NCI-H510A (cell line): ENCODE measurements at places on chromosomes 3 and 15.
A peak's percentile ranks its signal among the peaks of the same experiment; 100 is the strongest.

DNA sequence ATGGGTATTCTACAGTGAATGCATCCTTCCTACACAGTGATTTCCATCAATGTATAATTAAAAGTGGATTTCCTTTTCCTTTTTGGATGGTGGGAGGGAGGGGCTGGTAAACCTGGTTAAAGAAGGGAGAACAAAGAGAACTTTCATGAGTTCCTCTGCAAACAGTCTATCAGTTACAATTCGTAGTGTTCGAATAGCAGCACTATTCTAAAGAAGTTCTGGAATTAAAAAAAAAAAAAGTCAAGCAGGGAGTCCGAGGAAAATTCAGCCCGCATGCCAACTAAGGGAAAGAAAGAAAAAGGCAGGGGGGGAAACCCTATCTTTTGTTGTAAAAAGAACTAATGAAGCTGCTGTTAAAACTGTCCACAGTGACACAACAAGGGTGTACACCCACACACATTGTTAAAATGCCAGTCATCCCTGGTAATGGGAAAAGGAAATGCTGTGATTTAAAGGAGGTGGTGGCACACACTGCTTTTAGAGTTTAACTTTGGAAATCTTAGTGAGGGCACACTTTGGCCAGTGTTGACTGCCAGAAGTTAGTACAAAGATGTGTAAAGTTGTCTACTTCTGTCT, 521.2 kb downstream of the ZIC1 start:
- DNase-seq: no peak

DNA sequence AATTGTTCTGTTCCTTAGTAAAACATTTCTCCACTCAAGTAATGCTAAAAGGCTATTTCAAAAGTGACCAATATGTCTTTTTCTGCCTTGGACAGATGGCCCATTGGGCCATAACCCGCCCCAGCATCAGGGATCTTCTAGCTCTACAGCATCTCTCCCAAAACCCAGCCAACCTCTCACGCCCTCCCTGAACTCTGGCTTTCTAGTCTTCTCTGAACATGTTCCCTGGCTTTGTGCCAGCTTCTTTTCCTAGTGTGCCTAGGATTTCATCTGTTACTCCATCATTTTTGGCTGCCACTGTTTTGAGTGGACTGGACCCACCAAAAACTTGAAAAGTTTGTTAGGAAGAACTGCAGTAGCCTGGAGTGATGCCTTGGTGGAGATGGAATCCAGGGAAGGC, 30.7 kb downstream of the TRPM1 start:
- DNase-seq: no peak

GRCh38 chr3:13068269-13069010, 4.8 kb downstream of the IQSEC1 start:
- no peak for DNase-seq

DNA sequence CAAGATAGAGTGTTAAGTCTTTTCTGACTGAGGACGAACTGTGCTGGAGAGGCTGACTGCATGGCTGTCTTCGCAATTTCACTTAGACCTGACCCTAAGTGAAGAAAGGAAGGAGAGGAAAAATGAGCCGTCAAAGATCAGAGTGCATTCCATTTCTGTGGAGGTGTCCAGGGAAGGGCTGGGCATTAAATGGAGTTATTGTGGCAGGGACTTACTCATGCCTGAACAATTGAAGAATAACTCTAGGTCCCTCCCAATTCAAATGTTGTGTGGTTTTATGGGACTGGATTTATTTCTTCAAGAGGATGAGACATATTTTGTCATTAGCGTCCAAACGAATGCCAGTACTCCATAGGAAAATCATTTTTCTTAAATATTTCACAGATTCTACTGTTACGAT, 187.3 kb upstream of the CFAP20DC start:
- DNase-seq: no peak

- no peak for DNase-seq
Measured at GRCh38 chr3:86464180-86464579, 526.8 kb downstream of the VGLL3 start.

GRCh38 chr15:78034495-78035191, 42.9 kb downstream of the TBC1D2B start:
- no peak for DNase-seq

DNA sequence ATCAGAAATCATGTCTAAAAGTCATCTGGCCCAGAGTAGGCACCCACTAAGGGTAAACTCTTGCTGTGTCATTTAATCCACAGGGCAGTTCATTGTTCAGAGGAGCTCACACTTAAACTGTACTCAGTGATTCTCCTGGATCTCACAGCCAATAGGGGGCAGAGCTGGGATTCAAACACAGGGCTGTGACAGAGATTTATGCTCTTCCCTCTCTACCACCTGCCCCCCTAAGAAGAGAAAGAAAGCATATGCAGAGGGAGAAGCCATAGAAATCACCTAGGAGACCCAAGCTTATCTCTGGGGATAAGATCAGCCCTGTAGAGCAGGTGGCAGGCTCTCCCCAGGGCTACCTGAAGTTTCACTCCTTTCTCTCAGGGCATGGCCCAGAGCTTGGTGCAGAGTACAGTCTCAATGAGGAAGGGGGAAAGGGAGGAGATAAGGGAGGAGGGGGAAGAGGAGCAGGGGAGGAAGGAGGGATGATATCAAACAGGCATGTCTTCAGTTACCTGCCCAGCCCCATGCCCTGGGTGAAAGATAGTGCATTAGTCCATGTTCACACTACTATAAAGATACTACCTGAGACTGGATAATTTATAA, 51.8 kb upstream of the ADPGK start:
- DNase-seq: no peak

GRCh38 chr3:45906681-45907407, 20.5 kb downstream of the CCR9 start:
- no peak for DNase-seq

- DNase-seq: no peak
Measured at GRCh38 chr15:52609593-52609992, 40.8 kb upstream of the ARPP19 start.

- DNase-seq: peak; percentile 58
Measured at GRCh38 chr15:59904450-59905135, 99.5 kb upstream of the FOXB1 start.

- DNase-seq: no peak
Measured at GRCh38 chr15:29139540-29140459, 129.8 kb downstream of the NSMCE3 start.

DNA sequence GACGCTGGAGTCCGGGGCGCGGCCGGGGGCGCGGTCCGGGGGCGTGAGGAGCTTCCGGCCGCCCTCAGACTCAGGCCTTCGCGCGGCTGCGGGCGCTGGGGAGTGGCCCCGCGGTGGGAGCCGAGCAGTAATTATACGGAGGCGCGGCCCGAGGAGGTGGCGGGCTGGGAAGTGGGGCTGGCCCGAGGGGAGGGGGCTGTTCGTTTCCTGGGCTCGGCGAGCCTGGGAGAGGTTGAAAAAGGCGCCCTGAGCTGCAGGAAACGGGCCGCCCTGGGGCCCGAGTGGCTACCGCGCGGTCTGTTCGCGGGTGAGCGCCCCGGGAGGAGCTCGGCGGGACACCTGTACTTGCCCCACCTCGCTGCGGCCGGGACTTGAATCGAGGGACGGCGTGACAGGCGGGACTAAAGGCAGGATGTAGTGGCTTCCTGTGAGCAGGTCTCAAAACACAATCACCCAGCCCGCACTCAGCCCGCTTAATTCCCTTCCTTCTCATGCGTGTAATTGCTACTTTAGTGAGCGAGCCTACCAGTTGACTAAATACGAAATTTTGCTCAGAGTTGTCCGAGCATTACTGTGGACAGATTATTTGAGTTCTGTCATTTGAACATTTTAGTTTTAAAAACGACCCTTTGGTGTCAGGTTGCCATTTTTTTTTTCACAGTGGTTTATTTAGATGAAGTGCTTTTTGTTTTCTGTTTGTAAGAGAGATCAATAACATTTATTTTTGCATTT, 860 bp downstream of the RASA2 start:
- DNase-seq: peak; percentile 73

- no peak for DNase-seq
Measured at GRCh38 chr3:3196148-3196861, 16.8 kb upstream of the CRBN start.

GRCh38 chr3:12342151-12342550, 53.3 kb downstream of the PPARG start:
- DNase-seq: no peak

- no peak for DNase-seq
Measured at GRCh38 chr3:171257251-171258203, 202.7 kb downstream of the TNIK start.

GRCh38 chr3:121490161-121490560, 55.6 kb downstream of the POLQ start:
- DNase-seq: no peak

- DNase-seq: no peak
Measured at GRCh38 chr15:45402955-45403877, 24.9 kb upstream of the GATM start.

DNA sequence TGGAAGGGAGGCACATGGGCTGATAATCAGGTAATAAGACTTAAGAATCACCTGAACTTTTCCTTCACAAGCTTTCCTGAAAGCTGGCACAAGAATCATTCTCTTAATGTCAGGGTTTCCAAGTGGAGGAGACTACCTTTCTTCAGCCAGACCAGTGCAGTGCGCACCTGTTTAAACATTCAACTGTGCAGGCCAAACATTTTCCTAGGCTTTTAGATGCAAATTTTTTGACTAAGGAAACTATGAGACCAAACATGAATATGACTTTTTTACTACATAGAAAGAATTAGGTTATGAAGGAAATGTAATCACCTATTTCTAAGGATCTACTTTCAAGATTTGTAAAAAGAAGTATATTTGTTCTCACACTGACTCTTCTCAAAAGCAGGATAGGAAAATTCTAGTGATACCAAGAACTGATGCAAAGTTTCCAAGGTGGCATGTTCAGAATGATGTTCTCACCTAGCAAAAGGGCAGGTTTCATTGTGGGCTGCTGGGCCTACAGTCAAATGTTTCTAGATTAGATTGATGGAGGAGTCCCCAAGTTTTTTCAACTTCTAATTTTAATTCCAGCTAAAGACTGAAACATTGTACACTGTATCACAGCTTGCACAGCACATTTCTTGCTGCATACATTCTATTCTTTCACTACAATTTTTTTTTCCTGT, 339.1 kb downstream of the TIGIT start:
- no peak for DNase-seq

GRCh38 chr3:70137366-70137765, 137.8 kb downstream of the SAMMSON start:
- no peak for DNase-seq

DNA sequence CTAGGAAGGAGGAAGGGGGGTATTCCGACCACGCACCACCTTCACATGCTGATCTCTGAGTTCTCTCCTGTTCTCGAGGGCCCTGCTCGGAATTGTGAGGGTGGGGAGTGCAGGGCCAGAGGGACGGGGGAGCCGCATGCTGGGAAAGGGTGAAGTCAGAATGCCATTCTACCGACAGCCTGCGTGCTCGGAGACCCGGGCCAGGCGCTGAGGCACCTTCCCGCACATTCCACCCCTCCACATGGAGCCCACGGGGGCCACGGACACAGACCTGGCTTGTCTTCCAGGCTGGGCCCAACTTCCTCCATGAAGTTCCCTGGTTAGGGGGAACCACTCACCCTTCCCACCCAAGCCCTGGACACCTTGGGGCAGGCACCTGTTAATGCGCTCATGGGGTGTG, 28.7 kb upstream of the PIGZ start:
- no peak for DNase-seq

DNA sequence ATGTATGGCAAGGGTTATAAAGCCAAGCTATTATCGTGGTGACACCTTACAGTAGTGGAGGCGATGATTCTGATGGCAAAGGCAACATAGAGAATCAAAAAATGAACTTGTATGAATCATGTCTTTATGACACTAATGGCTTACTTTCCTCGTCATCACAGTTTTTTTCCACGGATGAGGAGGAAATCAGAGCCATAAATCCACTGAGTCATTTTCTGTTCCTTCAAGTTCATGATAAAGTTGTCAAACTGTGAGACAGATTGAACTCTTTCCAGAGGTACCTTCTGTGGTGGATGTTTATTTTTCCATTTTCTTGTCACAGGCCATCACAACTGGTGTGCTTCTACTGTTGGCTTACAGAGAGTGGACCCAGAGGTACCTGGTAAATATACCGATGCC, 8.5 kb downstream of the TMEM212 start:
- DNase-seq: no peak

- no peak for DNase-seq
Measured at GRCh38 chr3:22284559-22284958, 533.5 kb upstream of the ZNF385D start.

DNA sequence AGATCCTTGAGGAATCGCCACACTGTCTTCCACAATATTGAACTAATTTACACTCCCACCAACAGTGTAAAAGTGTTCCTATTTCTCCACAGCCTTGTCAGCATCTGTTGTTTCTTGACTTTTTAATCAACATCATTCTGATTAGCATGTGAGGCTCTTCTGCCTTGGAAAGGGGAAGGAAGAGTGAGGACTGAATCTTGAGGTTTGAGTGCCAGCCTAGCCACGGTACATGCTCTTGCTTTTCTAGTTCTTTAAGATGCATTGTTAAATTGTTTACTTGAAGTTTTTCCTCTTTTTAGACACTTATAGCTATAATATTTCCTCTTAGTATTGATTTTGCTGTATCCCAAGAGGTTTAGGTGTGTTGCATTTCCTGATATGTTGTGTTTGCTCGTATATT, 596.1 kb downstream of the OTOL1 start:
- no peak for DNase-seq

DNA sequence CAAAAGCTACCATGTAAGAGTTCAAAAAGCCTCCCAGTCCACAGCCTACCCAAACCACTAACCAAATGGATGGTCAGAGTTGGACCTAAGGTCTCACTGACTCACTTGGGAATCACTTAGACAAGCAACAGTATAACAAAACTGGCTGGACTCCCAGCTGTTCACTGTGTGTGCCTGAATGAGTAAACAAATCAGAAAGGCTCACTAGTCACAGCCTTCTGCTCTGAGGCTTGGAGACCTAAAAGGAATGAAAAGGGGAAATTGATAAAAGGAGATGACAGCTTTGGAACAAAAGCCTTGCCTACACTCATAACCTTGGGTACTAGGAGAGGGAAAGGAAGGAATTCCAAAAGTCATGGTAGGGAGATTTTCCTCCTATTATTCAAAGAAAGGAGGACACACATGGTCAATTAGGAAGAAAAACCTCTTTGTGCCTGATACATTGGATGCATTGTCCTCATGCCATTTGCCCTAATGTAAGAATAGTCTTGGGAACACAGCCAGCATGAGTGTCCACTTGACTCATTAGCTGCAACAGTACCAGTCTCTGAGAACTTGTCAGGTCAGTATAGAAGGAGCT, 92.3 kb downstream of the FRMD5 start:
- no peak for DNase-seq
